GM23248 (cell line): ENCODE measurements at places on chromosomes 3 and 15. TPM values are rescaled to one million over a fixed set of nuclear protein-coding genes. Genes with fewer than 3 reads are reported as not detected.

CCK gene
- 0.93 TPM in 1 of 2 replicates, not detected in the other for polyA plus RNA-seq

GRCh38 chr3:37501571-37502313, 327.4 kb upstream of the LRRFIP2 start:
- H3K4me1 ChIP-seq, result no peaks in the 10 kb centered on the region
- H3K36me3 ChIP-seq, result no peaks in the 10 kb centered on the region
- H3K4me3 ChIP-seq, result no peak overlapping the region
- H3K27me3 ChIP-seq, result 0 out of 2 replicates have a peak, but pooled peaks cover 4% of the 10 kb centered on the region

CD96 gene
- polyA plus RNA-seq, result not detected in 2 replicates

DNA sequence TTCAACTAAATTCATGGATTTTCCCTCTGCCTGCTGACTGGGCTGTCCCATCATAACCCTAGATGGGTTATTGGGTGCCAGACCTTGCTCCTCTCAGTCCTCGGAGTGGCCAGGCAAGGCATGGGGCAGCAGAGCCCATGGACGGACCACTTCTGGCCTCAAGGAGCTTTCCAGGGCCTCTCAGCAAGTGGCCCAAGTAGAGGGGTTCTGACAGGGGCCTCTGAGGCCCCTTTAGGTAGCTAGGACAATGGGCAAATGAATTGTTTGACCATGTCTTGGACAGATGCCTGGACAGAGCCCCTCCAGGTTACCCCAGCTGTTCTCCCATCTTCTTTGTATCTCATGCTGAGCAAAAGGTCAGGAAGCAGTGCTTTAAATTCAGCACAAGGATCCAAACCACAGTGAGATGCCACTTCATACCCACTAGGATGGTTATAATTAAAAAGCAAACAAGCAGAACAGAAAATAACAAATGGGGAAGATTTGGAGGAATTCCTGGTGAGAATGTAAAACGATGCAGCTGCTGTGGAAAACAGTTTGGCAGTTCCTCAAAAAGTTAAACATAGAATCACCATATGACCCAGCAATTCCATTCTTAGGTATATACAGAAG, 61.6 kb downstream of the SPSB4 start:
- no peak overlapping the region for H3K27ac ChIP-seq
- no peak overlapping the region for H3K4me3 ChIP-seq
- no peaks in the 10 kb centered on the region for H3K4me1 ChIP-seq
- no peak for DNase-seq
- no peaks in the 10 kb centered on the region for H3K27me3 ChIP-seq
- no peaks in the 10 kb centered on the region for H3K36me3 ChIP-seq

DNA sequence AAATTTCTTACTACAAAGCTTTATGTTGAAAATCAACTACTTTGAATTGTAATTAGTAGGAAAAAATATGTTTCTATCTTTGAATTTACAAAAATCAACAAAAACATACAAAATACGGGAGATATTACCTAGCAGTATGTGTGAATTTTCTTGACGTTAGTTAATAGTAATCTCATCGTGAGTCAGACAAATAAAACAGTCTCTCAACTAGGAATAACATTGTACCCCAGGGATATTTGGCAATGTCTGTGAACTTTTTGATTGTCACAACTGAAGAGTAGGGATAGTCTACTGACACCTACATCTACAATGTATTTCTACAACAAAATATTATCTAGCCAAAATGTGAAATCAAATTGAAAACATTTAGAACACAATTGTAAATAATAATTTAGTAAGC, 250.3 kb downstream of the POLQ start:
- DNase-seq, result no peak
- H3K4me1 ChIP-seq, result no peaks in the 10 kb centered on the region
- H3K4me3 ChIP-seq, result no peak overlapping the region
- no peaks in the 10 kb centered on the region for H3K27me3 ChIP-seq
- no peaks in the 10 kb centered on the region for H3K36me3 ChIP-seq
- no peak overlapping the region for H3K27ac ChIP-seq

DNA sequence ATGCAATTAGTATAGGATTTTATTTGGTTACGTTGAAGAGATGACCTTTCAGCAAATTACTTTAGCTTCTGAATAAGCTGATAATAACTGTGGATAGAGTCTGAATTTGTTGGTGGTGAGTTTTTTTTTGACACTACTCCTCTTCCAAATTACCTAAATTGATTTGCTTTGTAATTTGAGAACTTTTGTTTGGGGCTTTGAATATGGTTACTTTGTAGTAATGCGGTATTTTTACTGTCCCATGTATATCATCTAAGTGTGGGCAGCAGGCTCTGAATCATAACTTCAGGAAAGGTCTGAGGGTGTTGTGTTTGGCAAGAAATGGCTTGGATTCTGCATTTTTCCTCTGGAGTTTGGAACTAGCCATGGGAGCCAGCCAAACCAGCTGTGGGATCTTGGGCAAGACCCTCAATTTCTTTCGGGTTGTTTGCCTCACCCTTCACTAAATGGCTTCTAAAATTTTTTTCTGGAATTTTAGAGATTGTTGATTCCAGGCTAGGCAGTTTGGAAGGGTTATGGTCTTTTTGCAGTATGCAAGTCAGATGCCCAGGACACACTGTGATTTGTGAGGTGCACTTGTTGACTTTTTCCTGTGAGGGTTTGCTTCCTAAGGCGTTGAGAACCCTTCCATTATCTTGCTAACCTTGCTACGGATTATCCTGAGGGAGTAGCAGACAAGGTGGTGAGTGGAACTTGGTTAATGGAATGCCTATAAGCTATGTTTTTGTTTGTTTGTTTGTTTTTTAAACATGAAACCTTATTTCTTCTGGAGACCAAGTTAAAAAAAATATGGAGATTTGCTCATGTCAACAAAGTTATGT, 10.4 kb downstream of the PTPRG start:
- peak overlapping the region; percentile 14; the same call in 1 of the 2 replicates for H3K27ac ChIP-seq
- no peaks in the 10 kb centered on the region for H3K27me3 ChIP-seq
- H3K4me1 ChIP-seq, result peaks cover 23% of the 10 kb centered on the region
- peak overlapping the region; percentile 8; the same call in 1 of the 2 replicates for H3K4me3 ChIP-seq
- DNase-seq, result peak; percentile 84

GRCh38 chr3:37779289-37780152, 82.2 kb upstream of the CTDSPL start:
- H3K4me3 ChIP-seq, result no peak overlapping the region
- H3K27ac ChIP-seq, result no peak overlapping the region
- H3K27me3 ChIP-seq, result 0 out of 2 replicates have a peak, but pooled peaks cover 5% of the 10 kb centered on the region
- peak; percentile 83 for DNase-seq
- no peaks in the 10 kb centered on the region for H3K36me3 ChIP-seq

GRCh38 chr15:75008221-75008625, 12.9 kb downstream of the SCAMP5 start:
- H3K27ac ChIP-seq, result no peak overlapping the region
- DNase-seq, result no peak
- no peaks in the 10 kb centered on the region; the same call in 1 of the 2 replicates for H3K27me3 ChIP-seq
- no peaks in the 10 kb centered on the region for H3K4me1 ChIP-seq

ITGA11 gene
- polyA plus RNA-seq, result 312 TPM in 2 replicates

DNA sequence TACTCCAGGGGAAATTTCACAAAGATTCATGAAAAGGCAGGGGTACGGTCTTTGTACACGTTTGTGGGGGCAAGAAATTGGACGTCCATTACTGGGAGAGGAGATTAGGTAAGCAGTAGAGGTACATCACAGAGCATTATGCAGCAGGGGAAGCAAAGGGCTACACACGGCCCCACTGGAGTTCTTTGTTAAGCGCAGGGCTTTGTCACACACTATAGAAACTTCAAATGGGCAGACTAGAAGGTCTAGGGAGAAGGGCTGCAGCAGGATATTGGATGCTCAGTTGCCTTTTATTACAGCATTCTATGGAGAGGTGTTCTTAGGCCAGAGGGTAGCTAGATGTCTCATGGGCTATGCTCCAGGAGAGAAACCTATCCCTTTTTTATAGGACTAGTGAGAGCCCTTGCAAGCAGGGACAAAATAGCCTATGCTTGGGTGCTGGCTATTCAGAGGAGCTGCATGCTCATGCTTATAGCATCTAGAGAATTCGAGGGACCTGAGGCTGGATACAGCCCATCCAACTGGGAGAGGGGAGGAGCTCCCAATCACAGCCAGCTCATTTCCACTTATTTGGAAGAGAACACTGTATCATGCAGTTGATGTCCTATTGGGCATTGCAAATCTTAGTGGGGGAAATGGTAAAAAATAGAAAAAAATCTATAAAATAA, 506.4 kb upstream of the ADAMTS9 start:
- H3K4me3 ChIP-seq, result no peak overlapping the region
- H3K27ac ChIP-seq, result no peak overlapping the region
- no peak for DNase-seq
- H3K27me3 ChIP-seq, result no peaks in the 10 kb centered on the region; the same call in 1 of the 2 replicates

CMTM8 gene
- not detected in 2 replicates for polyA plus RNA-seq

DNA sequence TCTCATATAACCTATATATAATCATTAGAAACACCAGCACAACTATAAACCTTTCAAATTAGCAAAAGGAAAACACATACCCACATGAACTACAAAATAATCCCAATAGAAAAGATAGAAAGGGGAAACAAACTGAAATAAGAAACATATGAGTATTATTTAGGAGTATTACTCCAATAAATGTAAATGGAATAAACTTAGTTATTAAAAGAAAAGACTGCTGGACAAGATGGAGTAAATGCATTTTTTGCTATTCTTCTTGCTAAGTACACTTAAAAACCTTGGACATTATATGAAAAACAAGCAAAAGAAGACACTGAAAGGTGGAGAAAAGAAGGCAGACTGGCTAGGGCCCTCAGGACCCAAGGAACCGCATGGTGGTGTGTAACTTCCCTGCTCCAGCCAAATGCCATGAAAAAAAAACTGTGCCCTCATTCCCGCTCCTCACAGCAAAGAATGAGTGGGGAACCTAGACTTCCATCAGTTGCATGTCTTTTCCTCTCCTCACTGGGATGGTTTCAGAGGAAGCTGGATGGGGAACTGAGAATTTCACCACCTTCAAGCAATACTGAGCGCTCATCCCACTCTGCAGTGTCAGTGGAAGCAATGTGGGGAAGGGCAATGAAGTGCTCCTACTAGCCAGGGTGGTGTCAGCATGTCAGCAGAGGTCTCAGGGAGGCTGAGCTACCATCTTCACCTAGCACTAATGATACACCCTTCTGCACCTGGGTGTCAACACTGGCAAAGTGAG, 43.7 kb upstream of the ADAMTS17 start:
- H3K27me3 ChIP-seq, result no peaks in the 10 kb centered on the region
- no peak for DNase-seq
- H3K27ac ChIP-seq, result no peak overlapping the region

PCCB gene
- polyA plus RNA-seq, result 35.0 and 35.8 TPM in 2 replicates

RHCG gene
- polyA plus RNA-seq, result not detected in 2 replicates

IFT80 gene
- 15.2 and 19.8 TPM in 2 replicates for polyA plus RNA-seq

DNA sequence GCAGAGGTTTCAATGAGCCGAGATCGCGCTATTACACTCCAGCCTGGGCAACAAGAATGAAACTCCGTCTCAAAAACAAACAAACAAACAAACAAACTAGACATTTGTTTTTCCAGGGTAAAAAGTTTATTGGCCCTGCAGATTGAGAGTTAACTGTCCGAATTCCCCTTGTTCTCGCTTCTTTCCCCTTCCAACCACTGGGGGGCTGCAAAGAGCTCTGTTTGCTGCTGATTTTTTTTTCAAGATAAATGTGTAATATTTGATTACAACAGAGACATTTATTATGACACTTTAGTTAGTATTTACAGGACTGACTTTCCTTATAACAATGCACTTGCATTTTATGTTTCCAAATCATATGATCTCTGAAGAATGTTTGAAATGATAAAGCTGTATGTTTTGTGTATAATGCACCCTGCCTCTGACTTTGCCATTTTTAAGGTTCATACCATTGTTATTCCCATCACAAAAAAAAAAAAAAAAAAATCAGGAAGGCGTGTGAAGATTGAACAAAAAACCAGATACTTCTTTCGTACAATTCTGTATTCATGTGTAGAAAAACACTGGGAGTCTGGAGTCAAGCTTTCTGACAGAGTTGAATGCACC, 2.8 kb downstream of the CLSTN2 start:
- peaks cover 40% of the 10 kb centered on the region for H3K27me3 ChIP-seq
- H3K27ac ChIP-seq, result no peak overlapping the region
- H3K4me3 ChIP-seq, result no peak overlapping the region

SYNPR gene
- polyA plus RNA-seq, result not detected in 2 replicates

LRRN1 gene
- polyA plus RNA-seq, result not detected in 2 replicates

GRCh38 chr3:7934362-7934761, 567.3 kb upstream of the LMCD1 start:
- no peaks in the 10 kb centered on the region for H3K4me1 ChIP-seq
- no peak overlapping the region for H3K27ac ChIP-seq
- no peak overlapping the region for H3K4me3 ChIP-seq
- H3K27me3 ChIP-seq, result no peaks in the 10 kb centered on the region

DNA sequence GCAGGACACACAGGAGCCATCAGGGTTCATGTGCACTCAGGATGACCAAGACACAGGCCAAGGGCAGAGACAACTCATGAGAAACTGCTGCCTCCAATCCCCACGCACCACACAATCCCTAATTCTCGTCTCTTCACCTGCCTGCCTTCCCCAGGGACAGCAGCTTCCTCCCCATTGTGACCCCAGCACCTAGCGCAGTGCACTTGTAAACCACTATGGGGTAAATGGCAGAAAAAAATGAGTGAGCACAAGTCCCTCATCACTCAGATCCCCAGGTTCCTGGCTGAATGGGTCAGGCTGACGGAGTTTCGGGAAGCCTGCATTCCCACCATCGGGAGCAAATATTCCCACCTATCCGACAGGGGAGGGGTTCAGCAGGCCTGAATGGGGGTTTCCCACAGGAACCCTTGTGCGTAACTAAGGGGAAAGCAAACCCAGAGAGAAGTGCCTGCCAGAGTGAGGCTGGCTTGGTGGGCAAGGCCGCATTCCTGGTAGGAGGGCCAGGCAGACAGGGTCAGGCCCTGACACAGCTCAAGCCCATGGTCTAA, 18.8 kb downstream of the PLXNB1 start:
- H3K36me3 ChIP-seq, result no peaks in the 10 kb centered on the region
- H3K4me1 ChIP-seq, result no peaks in the 10 kb centered on the region
- H3K27me3 ChIP-seq, result no peaks in the 10 kb centered on the region
- no peak overlapping the region for H3K27ac ChIP-seq

DNA sequence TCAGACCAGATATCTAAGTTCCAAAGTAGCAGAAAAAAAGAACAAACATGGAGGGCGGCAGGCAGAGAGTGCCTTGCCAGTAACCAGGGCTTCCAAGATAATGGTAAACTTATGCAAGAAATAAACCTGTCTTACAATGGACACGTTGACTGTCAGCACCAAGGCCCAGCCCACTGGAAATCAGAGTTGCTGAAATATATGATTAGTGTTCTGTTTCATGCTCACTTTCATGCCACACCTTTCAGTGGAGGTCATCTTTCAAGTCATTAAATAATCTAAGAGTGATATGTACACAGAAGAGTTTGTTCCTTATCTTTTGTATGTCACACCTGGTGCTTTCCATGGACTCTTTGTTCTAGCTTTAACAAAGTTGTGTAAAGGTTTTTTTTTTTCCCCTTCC, 358.1 kb downstream of the MECOM start:
- no peak overlapping the region for H3K4me3 ChIP-seq
- H3K4me1 ChIP-seq, result no peaks in the 10 kb centered on the region
- DNase-seq, result no peak
- H3K27ac ChIP-seq, result no peak overlapping the region
- no peaks in the 10 kb centered on the region for H3K27me3 ChIP-seq
